ENCODE measurements at places on chromosomes 1 and 21.

DNA sequence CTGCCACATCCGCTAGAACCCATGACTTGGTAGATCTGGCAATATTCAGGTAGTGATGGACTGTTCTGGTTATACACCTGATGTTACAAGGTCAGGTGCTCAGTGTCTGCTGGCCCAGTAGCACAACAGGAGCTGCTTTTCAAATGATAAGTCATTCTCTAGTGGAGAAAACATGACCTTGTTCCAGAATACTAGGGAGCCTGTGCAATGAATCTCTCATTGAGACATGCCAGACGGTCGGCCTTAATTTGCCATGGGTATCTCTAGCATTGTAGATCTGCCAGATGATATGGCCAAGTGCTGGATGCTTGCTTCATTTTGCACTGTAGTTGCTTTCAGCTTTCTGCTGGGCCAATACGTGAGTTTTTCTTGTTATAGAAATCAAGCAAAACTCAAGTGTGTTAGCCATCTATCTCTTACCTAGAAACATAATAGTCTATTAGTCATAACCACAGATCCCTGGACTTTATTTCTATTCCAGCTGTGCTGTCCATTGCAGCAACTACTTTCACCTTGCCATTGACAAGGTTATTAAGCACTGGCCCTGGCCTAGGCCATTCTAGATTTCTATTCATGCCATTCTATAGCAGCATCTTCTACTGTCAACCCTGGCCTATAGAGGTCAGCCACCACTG is 13.9 kb upstream of the CENPF start:
- DNase-seq, result no peak

DNA sequence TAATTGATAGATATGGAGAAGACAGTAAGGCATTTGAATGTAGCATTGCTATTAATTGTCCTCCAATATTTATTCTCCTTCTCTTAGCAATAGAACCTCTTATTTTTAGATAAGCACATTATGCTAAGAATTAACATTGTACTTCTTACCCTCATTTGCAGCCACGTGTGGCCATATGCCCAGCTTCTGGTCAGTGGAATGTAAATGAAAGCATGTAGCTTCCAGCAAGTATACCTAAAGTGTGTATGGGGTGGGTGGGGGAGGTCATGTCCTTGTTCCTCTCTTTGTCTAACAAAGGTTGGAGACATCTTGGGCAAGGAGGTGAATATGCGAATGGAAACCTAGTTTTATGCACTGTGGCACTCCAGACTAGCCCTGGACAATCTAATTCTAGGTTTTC is 133.6 kb upstream of the HMCN1 start:
- DNase-seq, result no peak

- no peak for DNase-seq
Observed at GRCh38 chr1:219657186-219657585, 44.3 kb upstream of the ZC3H11B start.

GRCh38 chr1:55555956-55556725 is 341.0 kb upstream of the USP24 start:
- DNase-seq, result no peak

DNA sequence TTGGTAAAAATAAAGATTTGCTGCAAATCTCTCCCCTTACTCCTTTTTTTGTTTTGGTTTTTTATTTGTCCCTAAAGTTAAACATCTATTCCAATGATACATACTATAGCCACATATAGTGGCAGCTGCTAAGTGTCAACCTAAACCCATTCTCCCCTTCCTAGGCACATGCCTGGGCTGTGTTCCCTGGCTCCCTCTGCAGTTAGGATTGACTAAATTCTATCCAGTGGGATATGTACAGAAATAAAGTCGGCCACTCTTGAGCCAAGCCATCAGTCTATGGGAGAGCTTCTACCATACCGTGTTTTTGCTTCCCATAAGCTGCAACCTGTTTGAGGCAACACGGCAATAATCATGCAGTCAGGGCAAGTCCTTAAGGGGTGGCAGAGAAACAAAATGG is 23.6 kb downstream of the MCOLN3 start:
- no peak for DNase-seq

DNA sequence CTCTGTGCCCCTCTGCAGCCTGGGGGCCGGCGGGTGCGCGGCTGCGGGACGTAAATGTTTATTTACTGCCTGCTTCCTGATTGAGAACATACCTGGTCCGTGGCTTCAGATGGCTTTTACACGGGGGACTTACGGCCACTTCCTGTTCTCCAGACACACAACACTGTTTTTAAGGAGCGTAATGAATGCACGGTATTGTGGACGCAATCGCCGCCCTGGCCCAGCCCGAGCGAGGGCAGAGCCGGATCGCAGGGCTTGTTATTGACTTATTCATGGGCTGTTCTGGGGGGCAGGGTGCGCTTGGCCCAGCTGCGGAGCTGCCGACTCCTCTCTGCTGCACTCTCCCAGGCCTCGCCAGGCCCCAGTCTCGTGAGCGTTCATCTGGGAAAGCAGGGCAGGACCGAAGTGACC is 52.8 kb upstream of the ACTRT2 start:
- no peak for DNase-seq

- no peak for DNase-seq
Observed at GRCh38 chr1:157574836-157575235, 22.5 kb upstream of the FCRL5 start.

DNA sequence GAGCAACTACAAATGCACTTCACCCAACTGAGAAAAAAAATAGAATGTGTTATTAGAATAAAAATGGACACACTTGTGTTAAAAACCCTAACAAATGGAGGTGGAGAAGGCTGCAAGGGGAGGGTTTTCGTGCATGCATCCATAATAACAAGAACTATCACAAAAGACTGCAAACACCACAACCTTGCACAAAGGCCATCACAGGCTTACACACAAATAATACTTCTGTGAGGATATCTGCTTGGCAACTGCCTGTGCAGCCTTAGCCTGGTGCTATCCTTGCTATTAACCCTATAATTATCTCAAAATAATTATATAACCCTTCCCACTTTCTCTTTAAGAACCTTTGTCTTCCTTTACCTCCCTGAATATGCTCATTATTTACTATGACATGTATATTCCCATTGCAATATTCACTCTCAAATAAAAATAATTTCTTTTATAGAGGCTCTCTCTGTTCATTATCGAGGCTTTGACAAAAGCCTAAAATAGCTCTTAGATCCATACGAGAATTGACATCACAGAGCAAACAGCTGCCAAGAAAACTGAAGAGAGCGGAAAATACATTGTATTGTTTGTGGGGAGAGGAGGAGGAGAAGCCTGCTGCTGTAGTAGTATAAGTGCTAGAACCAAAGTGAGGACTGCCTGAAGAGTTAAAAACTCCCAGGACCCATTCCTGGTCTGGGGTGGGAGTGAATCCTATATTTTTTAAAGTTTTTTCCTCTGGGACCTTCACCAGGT is 1768.7 kb downstream of the BRINP3 start:
- DNase-seq, result no peak

- DNase-seq, result no peak
Observed at GRCh38 chr1:208825300-208825699, 581.1 kb upstream of the PLXNA2 start.

GRCh38 chr21:22762463-22762862 is 1764.3 kb downstream of the NCAM2 start:
- no peak for DNase-seq

DNA sequence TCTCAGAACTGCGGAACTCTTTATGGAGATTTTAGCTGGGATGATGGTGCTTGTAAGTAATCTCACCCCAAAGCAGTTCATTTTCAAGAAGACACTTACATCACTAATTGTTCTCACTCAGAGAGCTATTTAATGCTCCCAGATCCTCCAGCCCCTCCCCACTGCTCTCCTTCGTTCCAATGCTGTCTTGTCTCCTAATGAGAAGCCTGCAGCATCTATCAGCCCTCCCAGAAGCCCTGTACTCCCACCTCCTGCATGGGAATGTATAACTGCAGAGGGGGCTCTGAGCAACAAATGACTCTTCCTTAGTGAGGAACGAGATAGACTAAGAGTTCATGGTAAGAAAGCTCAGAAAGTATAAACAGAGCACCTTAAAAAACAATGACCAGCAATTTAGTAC is 377.4 kb upstream of the RUNX1 start:
- DNase-seq, result no peak

Data from T-helper 17 cell (primary cell).